ENCODE measurements at places on chromosomes 1 and 21. TPM values are rescaled to one million over a fixed set of nuclear protein-coding genes. Genes with fewer than 3 reads are reported as not detected.

PEAR1 gene
- polyA plus RNA-seq, result 30.1 TPM

OR6K3 gene
- not detected for polyA plus RNA-seq

DNA sequence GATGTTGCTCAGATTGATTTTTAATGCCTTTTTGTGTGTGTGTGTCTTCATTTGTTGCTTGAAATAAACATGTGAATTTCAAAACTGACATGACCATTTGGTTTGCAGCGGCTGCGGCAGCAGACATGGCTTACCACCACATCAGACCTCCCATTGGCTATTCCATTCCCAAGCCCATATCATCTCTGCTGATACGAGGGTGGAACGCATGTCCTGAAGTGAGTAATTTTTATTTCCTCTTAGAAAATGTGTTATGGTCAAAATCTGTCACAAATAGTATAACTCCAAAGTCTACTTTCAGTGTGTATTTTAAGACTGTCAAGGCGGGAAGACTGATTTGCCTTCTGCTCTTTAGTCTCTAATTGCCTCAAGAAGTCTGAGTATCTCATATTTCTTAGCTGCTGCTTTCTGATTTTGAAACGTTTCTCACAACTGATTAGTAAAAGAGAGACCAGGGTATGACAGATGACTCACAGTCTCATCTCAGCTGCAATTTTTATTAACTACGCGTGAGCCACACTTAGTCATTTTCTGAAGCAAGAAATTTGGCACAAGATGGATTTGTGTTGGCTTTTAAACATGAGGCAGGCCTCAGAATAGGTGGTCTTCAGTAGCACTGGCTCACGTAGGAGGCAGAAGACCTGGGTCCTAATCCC lies 49.0 kb downstream of the LRRC53 start:
- no peak for DNase-seq

GRCh38 chr1:168343566-168343965 lies 62.9 kb downstream of the TBX19 start:
- no peak for DNase-seq

DNA sequence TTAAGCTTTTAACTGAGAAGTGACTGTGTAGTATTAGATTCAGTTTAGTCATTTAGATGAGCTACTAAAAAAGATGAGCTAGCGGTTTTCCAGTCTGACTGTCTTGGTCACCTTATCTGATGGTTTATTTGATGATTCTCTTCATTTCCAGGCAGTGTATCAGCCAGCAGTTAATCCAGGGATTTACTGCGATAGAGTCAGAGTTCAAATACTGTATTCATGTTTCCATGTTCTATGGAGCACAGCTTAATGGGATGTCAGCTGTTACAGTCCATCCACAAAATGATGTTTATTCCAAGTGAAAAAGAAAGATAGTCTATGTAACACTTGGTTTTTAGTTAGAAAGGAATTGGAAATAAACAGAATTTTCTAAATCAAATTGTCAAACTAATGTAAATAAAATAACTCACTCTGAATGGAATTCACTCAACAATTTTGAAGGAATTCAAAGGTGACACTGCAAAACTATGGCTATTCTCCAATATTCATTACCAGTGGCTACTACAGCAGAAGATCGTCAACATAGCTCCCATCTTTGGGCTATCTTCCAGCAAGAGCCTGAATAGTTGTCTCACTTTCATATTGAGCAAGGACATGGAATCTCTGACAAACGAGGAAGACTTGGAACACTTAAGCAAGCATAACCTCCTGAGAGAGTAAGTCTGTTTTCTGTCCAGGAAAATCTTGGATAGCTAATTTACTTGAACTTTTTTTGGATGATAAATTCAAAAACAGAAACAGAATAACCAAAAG lies 54.6 kb upstream of the DPT start:
- peak; percentile 62 for DNase-seq

DNA sequence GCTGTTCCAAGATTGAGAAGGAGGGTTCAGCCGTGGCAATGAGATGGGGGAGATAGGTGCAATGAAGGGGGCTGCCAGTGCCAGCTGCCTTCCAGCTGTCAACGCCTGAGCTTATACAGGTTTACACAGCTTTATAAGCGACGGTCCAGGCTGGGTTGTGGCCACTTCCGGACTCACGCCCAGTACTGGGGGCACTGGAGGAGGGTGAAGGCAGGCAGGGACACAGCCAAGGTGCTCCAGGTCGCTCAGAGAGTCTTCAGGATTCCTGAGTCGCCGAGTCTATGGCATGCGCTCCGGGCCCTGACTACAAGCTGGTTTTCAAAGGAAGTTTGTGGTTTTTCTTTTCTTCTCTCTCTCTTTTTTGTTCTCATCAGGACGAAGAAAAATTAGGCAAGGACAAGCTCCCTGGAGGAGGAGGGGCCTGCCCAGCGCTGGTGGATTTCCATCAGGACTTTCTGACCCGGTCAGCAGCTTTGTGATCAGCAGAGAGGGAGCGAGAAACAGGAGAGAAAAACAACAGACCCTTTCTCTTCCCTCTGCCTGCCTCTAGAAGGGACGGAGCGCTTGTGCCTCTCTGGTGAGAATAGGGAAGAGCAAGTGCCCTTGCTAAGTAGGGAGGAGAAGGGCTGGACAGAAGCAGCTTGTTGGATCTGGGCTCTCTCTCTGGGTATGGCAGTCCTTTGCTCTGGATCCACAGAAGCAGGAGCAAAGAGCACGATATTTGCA lies at the start of gene MINDY1:
Gene MINDY1 (minus strand): TSS at position 576 of the 726 bp plus-strand sequence. CDS start 4,285 bp downstream, outside the sequence.
- DNase-seq, result peak; percentile 72

DNA sequence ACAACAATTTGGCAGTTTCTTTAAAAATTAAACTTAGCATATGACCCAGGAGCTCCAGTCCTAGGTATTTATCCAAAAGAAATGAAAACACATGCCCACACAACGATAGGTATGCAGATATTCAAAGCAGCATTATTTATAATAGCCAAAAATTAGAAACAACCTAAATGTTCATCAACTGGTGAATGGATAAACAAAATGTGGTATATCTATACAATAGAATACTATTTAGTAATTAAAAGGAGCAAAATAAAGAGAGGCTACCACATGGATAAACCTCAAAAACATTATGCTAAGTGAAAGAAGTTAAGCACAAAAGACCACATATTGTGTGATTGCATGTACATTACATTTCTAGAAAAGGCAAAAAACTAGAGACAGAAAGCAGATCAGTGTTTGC lies 51.3 kb downstream of the ROR1 start:
- no peak for DNase-seq
